NT2/D1 (cell line): ENCODE measurements at places on chromosomes 6 and 20.
A peak's percentile ranks its signal among the peaks of the same experiment; 100 is the strongest.

DNA sequence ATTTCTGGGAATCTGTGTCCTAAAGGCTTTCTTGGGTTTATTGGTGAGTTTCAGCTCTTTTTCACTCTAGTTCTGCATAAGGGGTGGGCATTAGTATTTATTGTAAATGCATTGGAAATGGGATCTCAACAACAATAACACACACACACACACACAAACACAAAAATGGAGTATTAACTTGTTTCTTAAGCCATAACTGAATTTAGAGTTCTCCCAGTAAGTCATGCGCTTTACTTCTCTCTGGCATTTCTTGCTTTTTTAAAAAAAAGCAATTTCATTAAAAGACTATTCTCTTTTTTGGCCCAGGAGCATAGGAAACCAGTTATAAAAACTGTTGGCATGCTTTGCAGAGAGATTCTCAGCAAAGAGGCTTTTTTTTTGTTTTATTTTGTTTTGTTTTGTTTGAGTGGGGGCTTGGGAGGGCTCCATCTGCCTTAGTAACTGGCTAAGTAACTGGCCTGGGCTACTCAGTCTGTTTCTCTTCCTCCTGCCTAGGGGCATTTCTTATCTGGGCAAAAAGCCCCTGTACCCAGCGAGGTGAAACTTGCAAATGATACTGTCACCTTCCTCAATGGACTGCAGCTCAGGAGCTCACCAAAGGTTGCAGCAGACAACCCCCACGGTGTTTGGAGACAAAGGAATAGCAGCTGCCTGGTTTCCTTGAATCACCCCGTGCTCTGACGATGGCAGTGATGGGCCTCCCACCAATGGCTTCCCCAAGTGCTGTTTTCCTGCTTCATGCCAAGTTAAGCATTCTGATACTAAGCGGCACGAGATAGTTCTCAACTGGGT is 128.5 kb downstream of the BCAS1 start:
- DNase-seq = peak; percentile 76

GRCh38 chr6:30926644-30927043 is 5.3 kb downstream of the SFTA2 start:
- DNase-seq = no peak

- no peak for DNase-seq
Observed at GRCh38 chr6:80454197-80454596, 347.7 kb downstream of the BCKDHB start.

DNA sequence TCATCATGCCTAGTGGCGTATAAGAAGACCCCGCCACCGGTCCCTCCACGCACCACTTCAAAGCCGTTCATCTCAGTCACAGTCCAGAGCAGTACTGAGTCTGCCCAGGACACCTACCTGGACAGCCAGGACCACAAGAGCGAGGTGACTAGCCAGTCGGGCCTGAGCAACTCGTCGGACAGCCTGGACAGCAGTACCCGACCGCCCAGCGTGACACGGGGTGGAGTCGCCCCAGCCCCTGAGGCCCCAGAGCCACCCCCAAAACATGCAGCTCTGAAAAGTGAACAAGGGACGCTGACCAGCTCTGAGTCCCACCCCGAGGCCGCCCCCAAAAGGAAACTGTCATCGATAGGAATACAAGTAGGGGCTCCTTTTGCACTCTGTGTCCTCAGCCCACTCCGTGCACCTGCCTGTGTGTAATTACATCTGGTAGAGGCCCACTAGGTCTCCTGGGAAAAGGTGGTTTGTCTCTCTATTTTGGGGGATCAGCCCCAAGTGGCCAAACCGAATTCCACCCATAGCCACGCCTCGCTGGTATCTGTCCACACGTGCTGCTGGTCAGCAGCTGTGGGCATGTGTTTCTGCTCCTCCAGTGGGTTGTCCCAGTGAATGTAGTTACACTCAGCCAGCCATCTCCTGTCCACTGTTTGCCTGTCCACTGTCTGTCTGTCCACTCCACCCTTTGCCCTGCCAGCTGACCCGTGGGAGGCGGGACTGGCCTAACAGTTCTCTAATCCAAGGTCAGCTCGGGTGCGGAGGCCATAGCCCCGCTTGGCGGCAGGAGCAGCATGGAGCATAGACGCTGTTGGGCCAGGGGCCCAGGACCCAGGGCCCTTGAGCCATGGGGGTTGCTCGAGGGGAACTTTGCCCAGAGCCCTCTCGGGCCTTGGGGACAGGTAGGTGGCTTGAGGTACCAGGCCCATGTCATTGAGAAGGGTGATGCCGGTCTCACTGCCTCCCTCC is 44.3 kb upstream of the MYL9 start:
- no peak for DNase-seq

- DNase-seq = no peak
Observed at GRCh38 chr6:45983062-45983461, 32.6 kb downstream of the CLIC5 start.

GRCh38 chr20:58077282-58077681 is 151.2 kb downstream of the ANKRD60 start:
- DNase-seq = no peak

- peak; percentile 57 for DNase-seq
Observed at GRCh38 chr20:61886721-61887595, 178.7 kb downstream of the TAF4 start.

DNA sequence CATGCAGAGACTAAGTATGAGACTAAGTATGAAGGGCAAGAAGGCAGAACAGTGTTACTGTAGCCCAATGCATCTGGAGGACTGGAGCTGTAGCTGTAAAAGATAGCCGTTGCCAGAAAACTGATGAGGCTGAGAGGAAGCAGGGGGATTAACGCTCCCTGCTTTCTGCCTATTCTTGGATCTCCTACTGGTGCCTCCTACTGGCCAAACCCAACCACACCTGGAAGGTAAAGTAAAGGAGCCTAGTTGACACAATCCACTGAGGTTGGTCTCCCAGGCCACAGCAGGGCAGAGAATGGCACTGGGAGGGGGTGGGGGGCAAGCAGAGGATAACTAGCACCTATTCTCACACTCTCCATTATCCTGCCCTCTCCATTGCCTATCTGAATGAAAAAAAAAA is 105.0 kb upstream of the MRPS10 start:
- no peak for DNase-seq

DNA sequence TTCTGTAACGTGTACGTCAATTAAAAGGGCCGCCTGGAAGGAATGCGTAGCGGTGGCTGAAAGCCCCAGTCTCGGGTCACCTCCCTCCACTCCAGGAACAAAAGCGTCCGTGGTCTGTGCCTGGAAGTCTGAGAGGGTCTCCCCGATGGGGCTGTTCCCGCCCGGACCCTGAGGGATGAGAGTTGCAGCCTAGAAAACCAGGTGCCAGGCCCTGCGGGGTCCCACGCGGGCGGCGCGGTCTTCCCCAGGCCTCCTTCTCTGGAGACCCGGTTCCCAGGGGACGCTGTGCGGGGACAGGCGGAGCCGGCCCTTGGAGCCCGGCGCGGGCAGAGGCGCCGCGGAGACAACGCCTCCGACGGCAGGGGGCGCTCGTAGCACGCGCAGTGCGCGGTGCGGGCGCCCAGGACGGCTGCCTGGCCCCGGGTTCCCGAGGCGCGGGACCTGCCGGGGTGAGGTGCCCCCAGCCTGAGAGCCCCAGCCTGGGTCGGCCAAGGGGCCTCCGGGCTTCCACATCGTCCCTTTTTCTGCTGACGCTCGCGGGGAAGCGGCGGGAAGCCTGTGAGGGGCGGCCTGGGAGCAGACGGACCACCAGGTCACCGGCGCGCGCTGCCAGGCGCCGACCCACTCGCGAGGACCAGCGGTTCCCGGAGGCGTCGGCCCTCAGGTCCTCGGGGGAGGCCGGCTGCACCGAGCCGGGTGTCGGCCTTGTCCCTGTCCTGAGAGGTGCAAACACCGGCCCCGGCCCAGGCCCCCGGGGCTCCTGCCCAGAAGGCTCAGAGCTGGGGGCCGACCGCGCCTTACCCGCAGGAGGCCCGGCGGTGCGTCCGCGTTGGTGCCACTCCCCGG is 5.3 kb upstream of the FOXC1 start:
- no peak for DNase-seq

DNA sequence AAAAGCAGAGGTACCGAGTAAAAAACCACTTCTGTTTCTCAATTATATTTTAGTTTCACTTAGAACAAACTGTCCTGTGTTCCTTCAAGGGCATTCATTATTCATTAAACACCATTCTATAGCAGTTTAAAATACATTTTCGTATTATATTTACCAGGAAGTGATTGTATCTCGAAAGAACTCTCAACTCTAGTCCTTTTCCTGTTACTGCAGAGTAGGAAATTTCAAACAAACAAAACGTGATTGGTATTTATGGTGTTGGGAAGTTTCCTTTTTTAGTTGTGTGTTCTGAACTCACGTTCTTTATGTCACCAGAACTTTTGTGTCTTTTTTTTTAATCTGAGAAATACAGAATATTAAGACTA is 139.5 kb upstream of the BTBD3 start:
- no peak for DNase-seq

- DNase-seq = no peak
Observed at GRCh38 chr6:136050475-136050874, 199.0 kb downstream of the PDE7B start.

GRCh38 chr20:48608756-48609155 is 219.0 kb downstream of the PREX1 start:
- DNase-seq = no peak

DNA sequence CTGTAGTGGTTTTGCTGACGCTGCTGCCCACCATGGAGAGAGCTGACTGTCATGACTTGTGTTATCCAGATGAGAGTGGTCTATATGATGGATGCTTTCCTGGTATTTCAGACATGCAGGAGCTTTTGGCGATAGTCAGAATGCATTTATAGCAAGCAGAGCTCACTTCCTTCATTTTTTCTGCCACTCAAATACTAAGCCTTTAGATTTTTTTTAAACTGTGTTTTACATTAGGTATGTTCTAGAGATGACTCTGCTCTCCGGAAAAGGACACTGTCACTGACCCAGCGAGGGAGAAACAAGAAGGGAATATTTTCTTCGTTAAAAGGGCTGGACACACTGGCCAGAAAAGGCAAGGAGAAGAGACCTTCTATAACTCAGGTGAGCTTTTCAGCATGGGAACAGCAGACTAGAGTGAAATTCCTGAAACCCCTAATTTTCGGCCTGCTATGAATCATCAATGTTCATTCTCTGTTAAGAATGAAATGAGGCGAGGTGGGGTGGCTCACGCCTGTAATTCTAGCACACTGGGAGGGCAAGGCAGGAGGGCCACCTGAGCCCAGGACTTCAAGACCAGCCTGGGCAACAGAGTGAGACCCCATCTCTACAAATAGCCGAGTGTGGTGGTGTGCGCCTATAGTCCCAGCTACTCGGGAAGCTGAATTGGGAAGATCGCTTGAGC is 98.6 kb upstream of the CLDN20 start:
- no peak for DNase-seq

- no peak for DNase-seq
Observed at GRCh38 chr20:57397693-57398108, 6.5 kb downstream of the RBM38 start.

- DNase-seq = no peak
Observed at GRCh38 chr6:42973926-42974325, 5.1 kb downstream of the PEX6 start.

DNA sequence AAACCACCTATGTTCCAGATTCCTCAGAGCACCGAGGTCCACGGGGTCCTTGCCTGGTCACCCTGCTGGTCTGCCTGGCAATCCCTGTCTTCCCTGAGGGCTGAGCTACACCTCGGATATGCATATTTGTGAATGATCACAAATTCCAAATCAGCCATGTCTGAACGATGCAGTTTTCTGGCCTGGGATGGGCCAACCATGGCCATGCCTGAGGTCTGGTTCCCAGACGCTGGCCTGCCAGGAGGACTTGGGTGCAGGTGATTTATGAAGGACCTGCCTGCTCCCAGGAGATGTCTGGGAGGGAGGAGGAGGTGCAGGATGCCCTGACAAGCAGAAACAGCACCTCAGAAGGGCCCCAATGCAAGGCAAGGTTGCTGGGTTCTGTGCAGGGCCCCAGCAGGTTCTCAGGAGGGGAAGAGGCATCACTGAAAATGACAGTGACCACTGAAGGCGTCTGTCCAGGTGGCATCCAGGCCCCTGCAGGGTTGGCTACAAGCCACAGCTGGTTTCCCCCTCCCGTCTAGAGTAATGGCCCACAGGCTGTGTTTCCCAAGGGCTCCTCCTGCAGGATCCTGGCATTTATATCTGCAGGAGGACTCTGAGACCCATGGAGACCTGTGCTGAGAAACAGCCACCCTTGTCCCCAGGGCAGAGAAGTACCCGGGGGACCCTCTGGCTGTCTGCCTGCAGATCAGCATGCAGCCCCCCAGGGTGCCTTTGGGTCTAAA is 205.3 kb downstream of the TAF4 start:
- no peak for DNase-seq

GRCh38 chr20:64216910-64217309 is 38.6 kb upstream of the PCMTD2 start:
- no peak for DNase-seq

- no peak for DNase-seq
Observed at GRCh38 chr6:125316621-125317020, 14.9 kb upstream of the HDDC2 start.

DNA sequence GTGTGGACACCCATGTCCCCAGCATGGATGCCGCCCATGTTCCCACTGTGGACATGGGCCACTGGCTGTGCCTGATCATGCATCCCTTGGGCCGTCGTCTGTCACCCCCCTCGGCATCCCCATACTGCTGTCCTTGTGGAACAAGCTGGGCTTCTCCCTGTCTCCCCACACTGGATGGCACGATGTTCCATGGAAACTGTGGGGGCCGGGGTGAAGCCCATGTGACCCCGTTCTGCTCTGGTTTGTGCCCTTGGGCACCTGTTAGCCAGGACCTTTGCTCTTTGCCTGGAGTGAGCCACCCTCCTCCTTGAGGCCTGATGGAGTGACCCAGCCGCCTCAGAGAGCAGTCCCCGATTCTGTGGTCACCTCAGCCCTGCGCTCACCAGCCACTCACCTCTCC is 7.6 kb upstream of the FRMD1 start:
- DNase-seq = no peak

GRCh38 chr6:163964789-163965188 is 550.3 kb downstream of the QKI start:
- DNase-seq = no peak

DNA sequence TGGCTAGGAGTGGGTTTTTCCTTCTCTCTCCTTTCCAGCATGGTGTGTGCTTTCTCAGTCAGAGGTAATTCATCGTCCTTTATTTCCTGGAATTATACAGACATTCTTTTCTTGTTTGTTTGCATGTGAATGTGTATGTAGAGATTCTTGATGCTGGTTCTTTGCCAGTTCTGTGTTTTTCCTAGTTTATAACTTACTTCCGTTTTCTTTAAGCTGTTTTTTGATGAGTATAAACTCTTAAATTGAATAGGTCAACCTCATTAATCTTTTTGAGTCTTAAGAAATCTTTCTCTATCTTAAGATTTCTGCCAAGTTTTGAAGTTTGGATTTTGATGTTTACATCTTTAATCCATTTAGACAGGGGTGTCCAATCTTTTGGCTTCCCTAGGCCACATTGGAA is 38.7 kb downstream of the IGF2R start:
- no peak for DNase-seq

GRCh38 chr20:41213150-41213820 is 75.9 kb downstream of the PLCG1 start:
- no peak for DNase-seq

DNA sequence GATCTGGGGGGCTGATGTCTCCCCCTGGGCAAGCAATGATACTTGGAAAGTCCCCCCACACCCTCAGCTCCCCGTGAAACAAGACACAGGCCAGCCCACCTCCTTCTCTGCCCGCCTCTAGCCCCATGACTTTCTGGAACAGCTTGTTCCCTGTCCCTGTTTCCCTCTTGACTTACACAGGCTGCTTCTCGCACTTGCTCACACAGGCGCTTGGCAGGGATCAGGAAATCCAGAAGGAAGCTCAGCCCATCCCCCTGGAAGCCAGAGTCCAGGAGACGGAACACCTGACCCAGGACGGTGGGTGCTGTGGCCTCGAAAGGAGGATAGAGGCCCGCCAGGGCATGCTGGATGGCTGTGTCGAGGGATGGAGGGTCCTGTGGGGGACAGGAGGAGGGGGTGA is 14.8 kb downstream of the KIAA1755 start:
- no peak for DNase-seq
